ENCODE measurements at places on chromosomes 7 and 10.

DNA sequence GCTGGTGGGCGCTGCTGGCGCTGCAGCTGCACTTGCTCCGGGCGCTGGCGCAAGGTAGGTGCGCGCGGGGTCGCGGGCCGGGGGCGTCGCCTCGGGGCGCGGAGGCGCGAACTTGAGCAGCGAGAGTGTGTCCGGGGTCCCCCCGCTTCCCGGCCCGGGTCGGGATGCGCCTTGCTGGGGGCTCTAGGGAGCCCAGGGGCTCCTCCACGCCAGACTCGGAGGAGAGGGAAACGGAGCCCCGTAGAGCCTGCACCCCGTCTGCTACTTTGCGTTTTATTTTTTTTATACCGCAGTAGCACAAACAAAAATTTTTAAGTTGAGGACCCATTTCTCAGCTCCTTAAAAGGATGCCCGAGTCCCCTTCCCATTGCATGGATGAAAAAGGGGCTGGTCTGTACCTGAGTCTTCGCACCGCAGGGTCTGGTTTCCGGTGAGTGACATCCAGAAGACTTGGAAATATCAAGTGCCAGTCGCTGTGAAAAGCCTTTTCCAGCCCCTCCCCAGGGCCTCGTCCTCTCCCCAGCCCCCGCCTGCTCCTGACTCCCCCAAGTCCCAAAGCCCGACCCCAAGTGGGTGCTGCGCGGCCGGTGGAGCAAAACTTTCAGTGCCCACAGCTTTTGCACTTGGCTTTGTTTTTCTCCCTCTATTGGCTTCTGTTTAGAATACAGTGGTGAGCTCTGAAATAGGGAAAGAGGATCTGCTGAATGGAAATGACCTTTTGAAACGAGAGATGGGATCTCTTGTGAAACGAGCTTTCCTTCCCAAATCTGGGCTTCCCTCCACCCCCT, 973 bp downstream of the SDK1 start:
- DNase-seq = peak; percentile 2

DNA sequence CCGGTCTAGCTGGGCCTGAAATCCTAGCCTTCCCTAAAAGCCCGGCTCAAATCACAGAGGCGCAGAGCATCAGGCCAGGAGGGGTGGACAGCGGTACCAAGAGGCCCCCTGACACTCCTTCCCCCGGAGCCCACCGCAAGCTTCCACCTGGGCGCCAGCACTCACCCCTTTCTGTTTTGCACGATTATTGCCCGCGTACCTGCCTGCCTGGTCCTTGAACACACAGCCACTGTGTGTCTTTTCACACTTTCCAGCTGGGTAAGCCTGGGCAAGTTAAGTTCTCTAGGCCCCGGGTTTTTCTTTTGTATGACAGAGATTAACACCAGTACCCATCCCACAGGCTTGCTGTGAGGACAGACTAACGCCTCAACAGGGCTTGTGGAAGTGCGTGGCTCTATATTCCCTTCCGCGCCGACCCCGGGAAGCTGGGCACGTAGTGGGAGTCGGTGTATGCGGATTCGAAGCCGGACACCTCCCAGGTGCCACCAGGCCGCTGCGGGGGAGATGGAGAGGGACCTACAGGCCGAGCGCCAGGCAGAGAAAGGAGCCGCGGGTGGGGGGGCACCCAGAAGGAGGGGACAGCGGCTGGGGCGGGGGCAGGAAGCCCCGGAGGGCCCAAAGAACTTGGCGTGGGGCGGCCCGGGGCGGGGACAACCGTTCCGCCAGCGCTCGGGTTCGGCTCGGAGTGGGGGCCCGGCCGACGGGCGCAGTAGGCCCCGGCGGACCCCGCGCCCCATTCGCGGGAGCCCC, 792 bp downstream of the ZNF746 start:
- no peak for DNase-seq

- no peak for DNase-seq
These were observed 99.0 kb downstream of the DYNC2I1 start for GRCh38 chr7:158955146-158955870.

DNA sequence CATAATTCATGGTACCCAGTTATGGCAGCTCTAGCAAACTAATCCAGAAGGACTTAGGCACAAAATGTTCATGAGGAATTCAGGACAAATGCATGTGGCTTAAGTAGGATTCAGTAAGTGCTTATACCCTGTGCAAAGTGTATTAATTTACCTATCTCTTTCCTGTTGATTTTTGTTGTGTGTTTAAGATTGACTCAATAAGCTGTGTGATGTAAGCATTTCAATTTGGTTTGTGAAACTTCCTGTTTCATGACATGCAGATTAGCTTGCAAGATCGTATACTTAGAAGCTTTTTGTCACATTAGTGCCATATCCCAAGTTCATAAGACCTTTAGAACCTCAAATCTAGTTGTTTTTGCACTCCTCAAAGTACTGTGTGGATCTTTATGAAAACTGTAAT, 416.7 kb downstream of the ARL4A start:
- DNase-seq = no peak

GRCh38 chr10:78543749-78544362, 510.2 kb downstream of the RPS24 start:
- DNase-seq = no peak

- DNase-seq = no peak
These were observed 12.9 kb downstream of the JCAD start for GRCh38 chr10:30046476-30046875.
